ENCODE measurements at places on chromosomes 12 and 14. TPM values are rescaled to one million over a fixed set of nuclear protein-coding genes. Genes with fewer than 3 reads are reported as not detected.

Gene PIWIL1
- not detected for total RNA-seq

Gene SMIM41
- total RNA-seq: not detected

Gene MORN3
- 7.5 TPM for total RNA-seq

Gene LRFN5
- total RNA-seq: not detected

Gene E2F7
- not detected for total RNA-seq

Gene COPS7A
- 11.1 TPM for total RNA-seq

Gene ISM2
- not detected for total RNA-seq

Gene FANCM
- total RNA-seq: 6.7 TPM

Gene MMP14
- 1.4 TPM for total RNA-seq

Gene SLC41A2
- 3.4 TPM for total RNA-seq

GRCh38 chr12:54997929-54998522 lies 13.5 kb upstream of the TESPA1 start:
- DNase-seq: no peak

- no peak for DNase-seq
Observed at GRCh38 chr12:79689061-79689476, 1.7 kb downstream of the PAWR start.

GRCh38 chr12:25675808-25676207 lies 122.7 kb upstream of the LMNTD1 start:
- no peak for DNase-seq

GRCh38 chr14:81268016-81268416 lies 47.3 kb upstream of the GTF2A1 start:
- no peak for DNase-seq

DNA sequence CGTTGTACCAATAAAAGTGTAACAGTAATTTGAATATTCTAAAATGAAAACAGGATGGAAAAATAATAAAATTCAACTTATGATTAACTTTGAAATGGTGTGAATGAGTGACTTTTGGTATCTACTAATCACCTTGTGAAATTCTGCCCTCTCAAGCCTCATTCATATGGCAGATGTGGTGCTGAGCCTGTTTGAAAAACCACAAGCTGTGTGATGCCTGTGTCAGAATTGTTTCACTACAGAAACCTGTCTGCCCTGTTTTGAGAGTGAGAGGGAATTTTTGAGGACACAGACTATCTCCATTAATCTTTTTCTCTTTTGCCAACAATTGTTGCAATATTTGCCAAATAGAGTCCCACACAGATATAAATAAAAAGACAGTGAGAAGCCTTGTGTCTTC lies 3.9 kb upstream of the RNU6-7 start:
- DNase-seq: no peak

DNA sequence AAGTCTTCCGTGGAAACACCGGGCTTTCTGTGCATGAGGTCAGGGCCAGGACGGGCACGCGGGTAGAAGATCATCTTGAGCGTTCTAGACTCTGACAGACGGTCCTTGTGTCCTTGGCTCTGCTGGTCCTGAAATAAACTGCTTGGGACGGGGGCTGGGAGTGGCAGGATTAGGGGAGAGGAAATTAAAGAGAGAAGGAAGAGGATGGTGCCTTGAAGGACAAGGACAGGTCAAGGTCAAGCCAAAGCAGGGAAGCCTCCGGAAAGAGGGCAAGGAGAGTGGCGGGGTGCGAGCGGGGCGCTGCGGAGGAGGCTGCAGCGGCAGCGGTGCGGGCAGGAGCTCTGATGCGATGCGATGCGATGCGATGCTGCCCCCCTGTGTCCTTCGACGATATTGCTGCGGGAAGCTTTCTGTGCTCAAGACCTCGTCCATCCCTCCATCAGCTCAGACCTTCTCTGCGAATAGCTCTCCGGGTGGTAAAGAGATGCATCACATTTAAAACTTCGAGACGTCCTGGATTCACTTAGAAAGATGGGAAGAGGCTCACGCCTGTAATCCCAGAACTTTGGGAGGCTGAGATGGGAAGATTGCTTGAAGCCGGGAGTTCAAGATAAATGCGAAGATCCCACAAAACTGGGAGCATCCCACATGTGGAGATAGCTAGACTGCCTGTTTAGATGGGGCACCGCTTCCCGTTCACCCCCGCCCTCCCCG lies 110.1 kb upstream of the TMEM132D start:
- peak; percentile 27 for DNase-seq

- peak; percentile 61 for DNase-seq
Observed at GRCh38 chr14:21071225-21072030, 1.3 kb downstream of the ARHGEF40 start.

GRCh38 chr14:95553141-95553540 lies 18.3 kb downstream of the GLRX5 start:
- DNase-seq: no peak

GRCh38 chr12:47545938-47546609 lies 159.8 kb downstream of the RPAP3 start:
- DNase-seq: no peak

- DNase-seq: no peak
Observed at GRCh38 chr14:23431486-23431885, 4.0 kb downstream of the MYH7 start.

DNA sequence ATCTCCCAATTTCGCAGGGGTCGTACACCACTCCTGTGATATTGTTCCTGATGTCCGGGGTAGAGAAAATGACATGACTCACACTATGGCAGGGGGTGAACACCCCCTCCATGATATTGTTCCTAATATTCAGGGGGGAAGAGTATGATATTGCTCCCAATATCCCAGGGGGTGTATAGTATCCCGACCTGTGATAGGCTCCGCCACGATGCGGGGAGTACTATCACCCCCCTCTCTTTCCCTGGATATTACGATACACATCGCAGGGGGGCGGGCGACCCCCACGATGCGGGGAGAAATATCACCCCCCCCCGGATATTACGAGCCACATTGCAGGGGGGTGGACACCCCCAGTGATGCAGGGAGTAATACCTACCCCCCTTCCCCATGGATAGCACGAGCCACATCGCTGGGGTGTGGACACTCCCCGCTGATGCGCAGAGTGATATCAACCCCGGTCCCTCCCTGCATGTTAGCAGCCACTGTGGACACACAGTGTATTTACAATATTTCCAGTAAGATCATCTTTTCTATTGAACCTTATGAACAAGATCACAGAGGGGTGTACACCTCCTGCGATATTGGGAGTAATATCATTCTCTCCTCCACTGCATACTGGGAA lies 17.7 kb downstream of the SMIM41 start:
- no peak for DNase-seq

DNA sequence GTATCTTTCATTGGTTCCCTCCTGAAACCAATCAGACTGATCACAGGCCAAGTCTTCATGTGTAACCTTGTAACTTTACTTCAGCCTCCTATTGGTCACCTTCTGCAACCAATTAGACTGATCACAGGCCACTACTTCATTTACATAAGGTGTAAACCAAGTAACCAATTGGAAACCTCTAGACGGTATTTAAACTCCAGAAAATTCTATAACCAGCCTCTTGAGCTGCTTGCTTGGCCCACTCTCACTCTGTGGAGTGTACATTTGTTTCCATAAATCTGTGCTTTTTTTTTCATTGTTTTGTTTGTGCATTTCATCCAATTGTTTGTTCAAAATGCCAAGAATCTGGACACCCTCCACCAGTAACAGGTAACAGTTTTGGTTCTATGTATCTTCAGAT lies 47.5 kb downstream of the EIF2S3B start:
- DNase-seq: no peak

- DNase-seq: no peak
Observed at GRCh38 chr14:95545515-95546168, 10.8 kb downstream of the GLRX5 start.

DNA sequence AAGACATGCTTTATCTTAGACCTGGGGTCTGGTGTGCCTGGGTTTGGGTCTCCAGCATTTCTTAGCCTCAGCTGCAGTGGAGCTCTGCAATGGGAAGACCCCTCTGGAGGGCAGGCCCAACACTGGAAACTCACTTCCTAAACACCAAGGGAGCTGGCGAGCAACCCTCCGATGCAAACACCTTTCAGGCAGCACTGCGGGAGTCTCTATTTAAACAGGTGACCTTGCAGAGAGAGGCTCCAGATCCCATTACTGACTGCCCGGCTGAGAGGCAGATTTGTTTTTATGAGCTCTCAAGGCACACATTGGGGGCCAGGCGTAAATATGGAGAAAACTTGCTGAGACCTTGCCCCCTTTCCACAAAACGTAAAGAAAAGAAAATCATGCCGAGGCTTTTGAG lies 195.5 kb downstream of the PAX9 start:
- DNase-seq: no peak

GRCh38 chr12:77645966-77646598 lies 184.6 kb upstream of the NAV3 start:
- DNase-seq: no peak

GRCh38 chr14:76086636-76087035 lies 65.1 kb upstream of the GPATCH2L start:
- DNase-seq: no peak

DNA sequence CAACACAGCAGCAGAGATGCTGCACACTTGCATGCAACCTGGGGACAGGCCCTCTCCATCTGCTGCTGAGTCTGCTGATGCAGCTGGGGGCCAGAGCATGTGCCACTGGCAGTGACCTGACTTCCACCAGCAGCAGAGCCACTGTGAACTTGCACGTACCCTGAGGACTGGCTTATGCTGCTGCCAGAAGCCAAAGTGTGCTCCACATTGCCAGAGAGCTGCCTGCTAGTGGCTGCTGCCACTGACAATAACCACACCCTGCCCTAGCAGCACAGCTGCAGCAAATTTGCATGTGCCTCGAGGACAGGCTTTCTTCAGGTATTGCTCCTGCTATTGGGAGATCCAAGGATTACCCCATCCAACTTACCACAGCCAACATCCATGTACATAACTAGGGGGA lies 4.5 kb upstream of the PRR4 start:
- no peak for DNase-seq

DNA sequence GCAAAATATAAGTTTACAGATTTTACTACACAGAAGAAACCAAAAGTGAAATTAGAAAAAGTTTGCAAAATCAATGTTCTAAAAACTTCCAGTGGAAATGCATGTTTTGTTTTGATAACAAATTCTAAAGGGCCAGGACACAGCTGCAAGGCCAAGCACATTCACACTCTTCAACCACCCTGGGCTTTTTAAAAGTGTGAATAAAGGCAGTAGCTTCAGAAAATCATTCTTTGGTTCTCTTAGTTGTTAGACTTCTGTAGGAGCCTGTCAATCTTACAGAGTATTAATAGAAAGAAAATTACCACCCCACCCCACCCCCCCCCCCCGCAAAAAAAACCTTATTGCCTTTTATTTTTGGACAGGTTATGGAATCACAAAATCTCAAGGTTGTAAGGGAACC lies 105.2 kb upstream of the EGLN3 start:
- DNase-seq: no peak

GRCh38 chr14:50062438-50063085 lies 53.8 kb downstream of the VCPKMT start:
- peak; percentile 55 for DNase-seq

DNA sequence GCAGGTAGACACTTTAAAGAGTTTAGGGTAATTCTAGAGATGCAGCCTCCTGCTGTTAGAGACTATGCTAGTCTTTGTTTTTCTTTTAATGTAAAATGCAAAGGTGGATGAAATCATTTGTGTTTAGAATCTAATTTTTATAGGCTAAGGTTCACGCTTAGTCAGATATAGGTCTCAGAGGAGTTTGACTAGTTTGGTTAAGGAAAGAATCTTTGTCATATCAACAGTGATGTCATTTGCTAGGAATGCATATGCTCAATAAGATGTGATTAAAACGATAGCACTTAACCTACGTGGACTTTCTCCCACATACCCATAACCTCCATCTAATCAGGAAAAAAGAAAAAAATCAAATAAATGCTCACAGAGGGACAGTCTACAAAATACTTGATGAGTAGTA lies 859.3 kb upstream of the ATXN7L3B start:
- DNase-seq: no peak

Data from CD8-positive, alpha-beta T cell (primary cell).